Hypothalamus (tissue), 51 donors: ENCODE measurements at places on chromosomes 13 and 19.

DNA sequence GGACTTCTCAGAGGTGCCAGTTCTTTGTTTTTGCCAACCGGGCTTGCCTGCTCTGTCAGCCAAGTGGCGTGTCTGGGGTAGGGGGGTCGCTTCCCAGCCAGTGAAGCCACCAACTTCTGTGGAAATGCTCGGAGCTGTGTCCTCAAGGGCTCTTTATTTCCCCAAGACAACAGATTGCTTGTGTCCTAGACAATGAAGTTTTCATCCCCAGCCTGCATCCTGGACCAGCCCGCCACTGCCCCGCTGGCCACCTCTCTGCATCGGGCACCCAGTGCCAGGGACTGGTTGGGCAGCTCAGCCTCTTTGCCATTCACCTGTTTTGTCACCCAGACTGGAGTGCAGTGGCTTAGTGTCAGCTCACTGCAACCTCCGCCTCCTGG, 3.7 kb downstream of the RAB11B start:
- peak; percentile 84 for DNase-seq

DNA sequence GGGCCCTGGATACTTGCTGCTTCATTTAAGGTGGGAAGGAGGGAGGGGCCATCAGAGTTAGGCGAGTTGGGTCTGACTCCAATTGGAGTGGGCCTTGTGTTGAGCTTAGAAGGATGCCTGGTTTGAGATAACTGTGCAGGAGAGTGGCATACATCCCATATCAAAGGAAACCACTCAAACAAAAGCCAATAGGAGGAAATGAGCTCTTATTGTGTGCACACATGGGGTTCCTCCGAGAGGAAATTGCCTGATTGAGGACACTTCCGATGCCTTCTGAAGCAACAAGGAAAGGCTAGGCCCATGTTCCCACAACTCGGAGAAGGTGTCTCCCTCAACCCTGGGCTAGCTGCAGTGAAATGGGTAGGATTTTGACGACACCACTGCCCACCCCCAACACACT, 19.6 kb downstream of the MBNL2 start:
- DNase-seq, result no peak

DNA sequence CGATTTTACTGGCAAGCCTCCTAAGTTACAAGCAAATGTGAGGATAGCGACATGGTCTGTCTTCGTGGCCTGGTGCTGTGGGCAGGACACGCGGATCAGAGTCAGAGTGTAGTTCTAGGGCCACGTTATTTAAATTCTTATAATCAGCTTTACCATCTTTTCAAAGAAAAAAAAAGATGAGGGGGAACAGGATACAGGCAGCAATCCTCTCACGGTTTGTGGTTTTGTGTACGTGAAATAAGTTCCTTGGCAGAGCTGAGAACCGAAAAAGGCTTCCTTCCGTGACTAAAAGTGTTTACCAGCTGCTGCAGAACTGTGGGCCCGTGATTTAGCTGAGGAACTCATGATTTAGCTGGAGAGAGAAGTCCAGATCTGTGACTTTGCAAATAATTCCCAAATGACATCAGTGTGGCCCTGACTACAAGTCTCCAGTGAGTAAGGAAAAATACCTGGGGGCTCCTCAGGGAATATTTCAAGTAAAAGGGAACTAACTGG, 27.2 kb downstream of the RCBTB2 start:
- peak; percentile 26 for DNase-seq

- DNase-seq, result no peak
Measured at GRCh38 chr13:79346300-79346914, 59.6 kb downstream of the RBM26 start.

DNA sequence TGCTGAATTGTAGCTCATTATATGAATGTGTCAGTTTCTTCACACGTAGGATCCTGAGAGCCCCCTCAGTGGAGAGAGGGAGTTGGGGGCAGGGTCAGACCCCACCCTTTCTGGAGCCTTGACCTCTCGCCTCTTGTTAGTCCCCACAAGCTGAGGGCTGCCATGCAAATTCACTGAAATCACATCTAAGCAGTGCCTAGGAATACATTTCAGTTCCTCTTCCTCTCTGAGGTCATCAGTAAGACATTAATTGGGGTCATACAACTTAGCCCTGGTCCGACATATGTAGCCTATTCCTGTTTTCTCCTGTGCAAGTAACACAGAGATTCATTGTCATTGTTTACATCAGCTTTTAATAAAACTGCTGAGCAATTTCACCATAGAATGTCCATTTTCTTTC, 30.0 kb downstream of the MYO9B start:
- no peak for DNase-seq

DNA sequence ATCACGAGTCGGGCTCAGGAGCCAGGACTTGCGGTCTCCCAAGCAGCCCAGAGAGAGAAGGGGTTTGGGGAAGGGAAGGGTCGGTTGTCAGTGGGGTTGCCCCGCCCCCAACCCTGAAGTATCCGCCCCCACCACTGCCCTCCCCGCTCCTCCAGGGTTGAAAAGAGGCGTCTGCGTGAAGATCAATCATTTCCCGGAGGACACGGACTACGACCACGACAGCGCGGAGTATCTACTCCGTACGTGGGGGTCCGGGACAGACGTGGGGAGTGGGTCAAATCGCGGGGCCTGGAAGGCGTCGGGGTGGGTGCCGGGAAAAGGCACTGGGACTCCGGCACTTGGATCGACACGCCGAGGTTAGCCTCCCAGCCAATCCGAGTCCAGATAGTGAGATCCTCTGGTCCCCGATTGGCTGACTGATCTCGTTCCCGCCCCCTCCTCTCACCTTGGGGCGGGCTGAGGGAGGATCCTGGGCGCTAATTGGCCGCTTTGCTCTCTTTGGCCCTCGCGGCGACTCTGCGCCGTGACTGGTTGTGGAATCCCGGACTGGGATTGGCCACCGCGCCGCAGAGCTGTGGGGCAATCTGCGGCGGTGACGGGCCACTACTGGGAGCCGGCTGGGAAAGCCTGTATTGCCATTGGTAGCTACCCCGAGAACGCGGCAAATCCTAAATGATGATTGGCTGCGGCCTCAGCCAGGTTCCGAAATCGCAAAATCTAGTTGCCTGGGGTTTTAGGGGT, 13.3 kb upstream of the CACNG6 start:
- DNase-seq, result peak; percentile 91

DNA sequence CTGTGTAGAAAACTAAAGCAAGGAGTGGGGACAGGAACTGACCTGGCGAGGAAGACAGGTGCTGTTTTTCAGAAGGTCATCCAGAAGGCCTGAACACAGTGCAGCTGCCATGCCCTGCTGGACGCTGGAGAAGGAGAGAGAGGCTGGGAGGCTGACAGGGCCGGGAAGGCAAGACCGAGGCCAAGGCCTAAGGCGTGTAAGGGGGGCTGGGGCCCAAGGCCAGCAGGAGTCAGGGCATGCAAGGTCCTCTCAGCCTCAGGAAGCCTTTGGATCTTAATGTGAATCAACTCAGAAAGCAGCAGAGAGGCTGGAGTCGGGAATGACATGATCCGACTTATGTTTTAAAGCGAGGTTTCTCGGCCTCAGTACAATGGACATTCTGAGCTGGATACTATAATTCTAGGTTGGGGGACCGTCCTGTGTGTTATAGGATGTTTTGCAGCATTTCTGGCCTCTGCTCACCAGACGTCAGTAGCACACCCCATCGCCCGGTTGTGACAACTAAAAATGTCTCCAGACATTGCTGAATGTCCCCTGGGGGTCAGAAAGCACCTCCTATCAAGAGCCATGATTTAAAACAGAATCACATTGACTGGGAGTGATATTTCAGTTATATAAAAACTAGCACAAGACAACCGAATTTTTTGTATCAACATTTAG, 530.4 kb downstream of the MYO16 start:
- no peak for DNase-seq

DNA sequence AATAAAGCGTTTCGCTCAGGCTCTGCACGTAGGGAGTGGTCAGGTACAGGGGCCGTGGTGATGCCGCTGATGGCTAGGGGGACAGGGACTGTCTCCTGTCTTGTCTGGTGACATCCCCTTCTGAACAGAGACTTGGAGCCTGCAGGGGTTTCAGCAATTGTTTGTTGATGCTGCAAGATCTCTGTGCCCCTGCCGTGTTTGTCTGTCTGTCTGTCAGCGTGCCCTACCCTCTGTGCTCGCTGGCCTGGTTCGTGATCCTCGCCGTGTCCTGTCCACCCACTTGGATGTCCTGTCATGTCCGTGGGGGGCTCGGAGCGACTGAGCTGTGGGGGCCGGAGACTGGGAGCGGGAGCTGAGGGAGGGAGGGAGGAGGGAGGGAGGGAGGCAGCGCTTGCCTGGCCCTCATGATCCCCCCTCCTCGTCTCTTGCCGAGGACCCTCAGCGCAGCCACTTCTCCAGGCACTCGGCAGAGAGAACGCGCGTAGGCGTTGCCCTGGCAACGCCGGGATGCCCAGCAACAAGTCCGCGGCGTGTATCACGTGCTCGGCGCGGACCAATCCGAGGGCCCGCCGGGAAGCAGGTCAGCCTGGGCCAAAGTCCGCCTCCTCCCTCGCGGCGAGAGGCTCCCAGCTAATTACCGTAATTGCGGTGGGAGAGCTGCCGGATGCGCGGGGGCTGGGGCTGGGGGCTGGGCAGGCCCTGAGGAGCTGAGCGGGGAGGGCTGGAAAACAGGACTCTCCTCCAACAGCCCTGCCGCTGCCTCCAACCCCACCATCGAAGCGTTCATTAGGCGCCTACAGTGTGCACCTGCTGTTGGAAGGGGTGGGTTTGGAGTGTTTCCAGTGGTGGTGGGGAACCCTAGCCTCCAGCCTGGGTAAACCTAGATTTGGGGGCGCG, 31.9 kb upstream of the FEM1A start:
- peak; percentile 87 for DNase-seq

DNA sequence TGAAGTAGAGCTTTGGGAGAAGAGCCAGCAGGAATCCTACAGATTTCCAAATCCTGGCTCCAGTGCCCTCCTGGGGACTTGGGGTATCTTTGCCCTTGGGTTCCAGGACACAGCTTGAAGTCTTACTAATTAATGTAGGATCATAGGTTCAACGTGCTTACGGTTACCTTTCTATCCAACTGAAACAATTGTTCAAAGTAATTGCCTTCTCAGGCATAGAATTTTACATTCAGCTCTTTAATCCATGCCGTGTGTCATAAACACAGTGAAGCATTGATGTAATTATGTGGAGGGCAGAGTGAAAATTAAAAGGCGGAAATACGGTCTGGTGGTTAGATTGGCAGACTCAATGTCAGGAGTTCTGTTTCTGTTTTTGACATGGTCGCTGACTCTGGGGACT, 170.4 kb downstream of the COG6 start:
- no peak for DNase-seq

- no peak for DNase-seq
Measured at GRCh38 chr19:47003611-47004465, 15.8 kb upstream of the NPAS1 start.

DNA sequence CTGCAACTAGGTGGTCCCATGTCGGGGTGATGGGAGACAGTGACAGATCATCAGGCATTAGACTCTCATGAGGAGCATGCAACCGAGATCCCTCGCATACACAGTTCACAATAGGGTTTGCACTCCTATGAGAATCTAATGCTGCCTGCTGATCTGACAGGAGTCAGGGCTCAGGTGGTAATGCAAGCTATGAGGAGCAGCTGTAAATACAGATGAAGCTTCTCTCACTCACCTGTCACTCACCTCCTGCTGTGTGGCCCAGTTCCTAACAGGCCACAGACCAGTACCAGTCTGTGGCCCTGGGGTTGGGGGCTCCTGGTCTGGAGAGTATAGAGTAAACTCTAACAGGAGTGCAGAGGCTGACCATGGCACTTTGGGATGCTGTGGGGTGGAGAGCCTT, 209.2 kb downstream of the DLEU7 start:
- no peak for DNase-seq

- DNase-seq, result no peak
Measured at GRCh38 chr13:76890021-76890420, 3.8 kb upstream of the KCTD12 start.

DNA sequence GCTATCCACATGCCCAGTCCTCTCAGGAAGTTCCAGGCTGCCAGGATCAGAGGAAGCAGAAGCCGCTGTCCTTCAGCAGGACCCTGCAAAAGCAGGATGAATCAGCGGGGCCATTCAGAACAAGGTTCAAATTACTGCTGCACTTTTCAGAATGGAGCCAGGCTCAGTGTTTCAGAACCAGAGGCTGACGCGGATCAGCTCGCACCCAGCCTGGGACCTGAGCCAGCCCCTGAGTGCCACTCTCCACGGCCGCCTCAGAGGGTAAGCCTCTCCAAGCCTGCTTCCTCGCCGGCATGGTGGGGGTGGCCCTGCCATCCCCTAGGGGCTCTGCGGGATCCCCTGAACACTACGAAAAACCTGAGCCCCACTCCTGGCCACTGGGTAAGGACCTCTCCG, 24.7 kb downstream of the RASA3 start:
- DNase-seq, result no peak

GRCh38 chr13:111382411-111382810, 62.0 kb downstream of the TEX29 start:
- no peak for DNase-seq

GRCh38 chr13:43307921-43308433, 284.6 kb downstream of the DNAJC15 start:
- DNase-seq, result peak; percentile 12

GRCh38 chr19:51520728-51521127, 10.7 kb downstream of the SIGLEC6 start:
- no peak for DNase-seq

- DNase-seq, result no peak
Measured at GRCh38 chr13:65125236-65125635, 2104.9 kb downstream of the PCDH9 start.

DNA sequence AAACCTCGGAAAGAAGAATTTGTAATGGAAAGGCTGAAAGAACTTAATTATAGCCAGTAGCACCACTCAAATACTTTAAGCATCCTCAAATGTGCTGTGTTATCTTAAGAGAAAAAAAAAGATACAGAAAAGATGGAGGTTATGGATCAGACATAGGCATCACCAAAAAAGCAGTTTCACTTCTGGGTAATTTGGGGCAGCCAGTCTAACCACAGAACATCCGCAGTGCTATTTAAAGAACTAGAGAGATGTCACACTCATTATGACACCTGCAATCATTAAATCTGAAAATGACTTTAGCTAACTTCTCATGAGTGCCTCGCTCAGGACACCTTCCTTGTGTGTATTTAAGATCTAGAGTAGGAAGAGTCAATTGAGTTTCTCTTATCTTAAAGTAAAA, 211.8 kb downstream of the RBM26 start:
- DNase-seq, result no peak

DNA sequence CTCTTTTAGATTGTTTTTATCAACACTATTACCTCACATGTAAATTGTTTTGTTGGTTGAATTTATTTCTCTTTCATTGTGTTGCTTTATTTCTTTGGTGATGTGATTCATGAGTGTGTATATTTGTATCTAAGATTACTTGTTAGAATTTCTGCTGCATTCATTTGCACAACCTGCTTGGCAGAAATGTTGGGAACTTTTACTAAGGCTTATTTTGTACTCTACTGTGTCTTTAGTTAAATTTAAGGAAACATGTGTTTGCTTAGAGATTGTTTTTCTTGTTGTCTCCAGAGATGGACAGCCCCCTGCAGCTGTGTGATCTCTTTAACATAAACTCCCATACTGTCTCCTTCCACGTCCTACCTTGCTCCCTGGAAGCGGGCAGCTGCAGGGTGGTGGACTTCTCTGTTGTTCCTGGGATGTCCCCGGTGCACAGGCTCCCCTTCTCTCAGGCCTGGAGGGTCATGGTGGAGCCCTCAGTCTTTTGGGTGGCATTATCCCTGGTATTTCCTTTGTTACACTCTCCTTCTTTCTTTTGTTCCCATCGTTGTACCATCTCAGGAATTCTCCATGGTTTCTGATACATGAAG, 212.0 kb upstream of the SPRY2 start:
- no peak for DNase-seq
